ENCODE measurements at places on chromosomes 6 and 20. TPM values are rescaled to one million over a fixed set of nuclear protein-coding genes. Genes with fewer than 3 reads are reported as not detected.

The NOP56 gene
- total RNA-seq, result 302 TPM

The EYA2 gene
- not detected for total RNA-seq

The FRS3 gene
- 5.3 TPM for total RNA-seq

The SF3B5 gene
- 136 TPM for total RNA-seq

The TMEM14A gene
- 18.6 TPM for total RNA-seq

The GPR6 gene
- total RNA-seq, result not detected

The PI16 gene
- total RNA-seq, result 2.8 TPM

The RPS6KA2 gene
- 5.2 TPM for total RNA-seq

All from activated naive CD4-positive, alpha-beta T cell treated with anti-CD3 and anti-CD28 coated beads, Interleukin-2, amount 10 ng/mL, durations not matched to agents 5 hours and 36 hours (primary cell).